ENCODE measurements at places on chromosomes 16 and 17.
A peak's percentile ranks its signal among the peaks of the same experiment; 100 is the strongest.

DNA sequence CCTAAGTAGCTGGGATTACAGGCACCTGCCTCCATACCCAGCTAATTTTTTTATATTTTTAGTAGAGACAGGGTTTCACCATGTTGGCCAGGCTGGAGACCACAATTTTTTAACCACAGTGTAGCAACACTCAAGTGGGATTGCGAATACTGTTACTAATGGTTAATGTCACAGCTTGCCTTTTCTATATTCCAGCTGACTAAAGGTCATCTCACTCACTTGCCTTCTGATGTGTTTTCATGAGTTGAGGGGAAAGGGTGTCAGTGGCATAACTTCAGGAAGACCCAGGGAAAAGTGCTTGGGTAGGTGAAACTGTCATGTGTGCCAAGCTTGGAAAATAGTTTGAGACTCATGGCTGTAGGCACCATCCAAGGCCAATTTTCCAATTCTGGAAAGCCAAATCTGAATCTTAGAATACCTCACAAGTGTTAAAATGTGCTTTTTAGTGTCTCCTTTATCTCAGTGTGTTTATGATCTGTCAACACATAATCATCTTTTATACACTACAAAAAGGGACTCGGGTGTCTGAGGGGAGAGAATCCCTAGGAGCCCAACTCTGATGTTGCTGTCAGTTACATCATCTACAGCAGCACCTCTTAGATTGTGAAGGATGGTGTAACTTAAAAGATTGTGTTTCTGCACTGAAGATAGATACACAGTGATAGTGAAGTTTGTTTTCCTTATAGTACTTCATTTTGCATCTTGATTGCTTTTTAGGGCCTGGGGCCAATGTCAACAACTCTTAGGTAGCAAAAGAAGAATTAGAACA lies 27.1 kb downstream of the OGFOD1 start:
- no peak for DNase-seq

GRCh38 chr17:27540318-27541101 lies 84.3 kb downstream of the KSR1 start:
- peak; percentile 71 for DNase-seq

DNA sequence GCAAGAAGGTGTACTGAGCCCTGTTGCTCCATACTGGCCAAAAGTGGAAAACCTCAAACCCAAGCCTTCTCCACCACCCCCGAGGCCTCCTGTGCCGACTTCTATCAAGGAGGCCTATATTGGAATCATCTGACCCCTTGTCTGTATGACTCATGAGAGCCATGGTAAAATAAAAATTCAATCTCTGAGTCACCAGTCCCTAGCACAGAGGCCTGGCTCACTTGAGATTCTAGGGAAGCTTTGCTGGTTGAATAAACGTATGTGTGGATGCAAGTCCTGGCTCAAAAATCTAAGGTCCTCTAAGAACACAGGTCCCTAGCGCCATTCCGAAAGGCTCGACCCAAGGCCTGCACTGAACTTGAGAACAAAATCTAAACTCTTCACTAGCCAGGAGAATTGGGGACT lies 15.0 kb downstream of the NSMCE1 start:
- DNase-seq: no peak

DNA sequence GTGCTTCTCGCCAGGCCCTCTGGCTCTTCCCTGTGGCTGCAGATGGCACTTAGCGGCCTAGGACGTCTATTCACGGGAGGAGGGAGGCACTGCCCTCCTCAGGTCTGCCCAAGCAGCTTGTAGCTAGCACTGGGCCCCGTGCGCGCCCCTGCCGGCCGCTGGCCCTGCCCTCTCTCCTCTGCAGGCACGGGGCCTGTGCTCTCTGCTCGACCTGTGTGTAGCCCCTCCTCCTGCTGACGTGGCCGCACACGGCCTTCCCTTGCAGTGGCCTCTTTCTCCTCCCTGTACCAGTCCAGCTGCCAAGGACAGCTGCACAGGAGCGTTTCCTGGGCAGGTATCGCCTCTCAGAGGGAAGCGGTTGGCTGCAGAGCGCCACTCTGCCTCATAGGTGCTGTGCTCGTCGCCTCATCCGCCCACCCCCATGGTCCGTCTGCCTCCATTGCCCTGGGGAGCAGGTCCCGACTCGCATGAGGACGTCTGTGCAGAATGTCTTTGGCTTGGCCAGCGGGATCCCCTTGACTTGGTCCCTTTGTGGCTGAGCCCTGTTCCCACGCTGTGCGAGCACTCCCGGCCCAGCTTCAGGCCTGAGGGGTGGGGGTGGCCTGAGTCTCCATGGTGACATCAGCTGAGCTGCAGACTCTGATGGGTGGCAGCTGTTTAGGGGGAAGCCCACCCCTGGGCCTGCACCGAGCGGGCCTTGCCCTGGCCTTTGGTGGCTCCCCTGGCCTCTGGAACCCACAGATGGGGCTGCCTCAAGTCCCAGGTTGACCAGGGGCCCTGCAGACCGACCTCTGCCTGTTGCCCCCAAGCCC lies 34.6 kb downstream of the TSC2 start:
- DNase-seq: peak; percentile 77
